CD8-positive, alpha-beta memory T cell (primary cell): ENCODE measurements at places on chromosomes 16 and 17. TPM values are rescaled to one million over a fixed set of nuclear protein-coding genes. Genes with fewer than 3 reads are reported as not detected.

GRCh38 chr16:6958184-6958583, 374.5 kb upstream of the RBFOX1 start:
- H3K27ac ChIP-seq: no peak overlapping the region
- H3K27me3 ChIP-seq: no peaks in the 10 kb centered on the region
- H3K36me3 ChIP-seq: no peaks in the 10 kb centered on the region

DNA sequence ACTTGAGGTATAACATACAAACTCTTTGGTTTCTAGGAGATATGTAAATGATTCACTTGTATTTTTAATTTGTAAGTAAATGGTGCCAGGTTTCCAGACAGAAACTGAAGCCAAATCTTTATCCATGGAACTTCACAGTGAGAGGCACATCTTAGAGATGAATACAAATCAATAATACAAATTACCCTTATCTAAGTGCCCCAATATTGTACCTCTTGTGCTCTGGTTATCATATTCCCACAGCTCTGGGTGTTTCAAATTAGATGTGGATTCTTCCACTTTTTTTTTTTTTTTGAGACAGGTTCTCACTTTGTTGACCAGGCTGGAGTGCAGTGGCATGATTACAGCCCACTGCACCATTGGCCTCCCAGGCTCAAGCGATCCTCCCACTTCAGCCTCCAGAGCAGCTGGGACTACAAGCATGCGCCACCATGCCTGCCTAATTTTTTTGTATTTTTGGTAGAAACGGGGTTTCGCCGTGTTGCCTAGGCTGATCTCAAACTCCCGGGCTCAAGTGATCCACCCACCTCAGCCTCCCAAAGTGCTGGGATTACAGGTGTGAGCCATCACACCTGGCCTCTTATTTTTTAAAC, 38.0 kb upstream of the DHX40 start:
- H3K36me3 ChIP-seq: no peaks in the 10 kb centered on the region
- H3K4me3 ChIP-seq: no peak overlapping the region
- H3K27me3 ChIP-seq: no peaks in the 10 kb centered on the region
- DNase-seq: no peak

DNA sequence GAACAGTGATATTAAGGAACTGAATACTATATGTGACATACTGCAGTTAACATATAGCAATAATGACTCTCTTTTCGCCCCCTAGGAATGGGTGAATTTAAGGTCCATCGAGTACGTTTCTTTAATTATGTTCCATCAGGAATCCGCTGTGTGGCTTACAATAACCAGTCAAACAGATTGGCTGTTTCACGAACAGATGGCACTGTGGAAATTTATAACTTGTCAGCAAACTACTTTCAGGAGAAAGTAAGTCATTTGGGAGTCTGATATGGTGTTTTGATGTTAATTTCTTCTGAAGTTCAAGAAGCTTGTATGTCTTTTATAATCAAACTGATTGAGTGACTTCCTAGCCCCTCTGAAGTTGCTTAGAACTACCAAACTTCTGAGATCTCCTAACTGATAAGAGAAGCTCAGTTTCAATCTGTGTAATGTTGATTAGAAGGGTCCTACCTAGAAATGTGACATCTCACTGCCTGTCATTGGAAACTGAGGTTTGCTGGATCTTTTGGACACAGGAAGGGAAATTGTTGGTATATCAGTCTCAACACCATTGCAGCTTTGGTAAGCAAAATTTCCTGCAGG, 1.0 kb downstream of the UTP4 start:
- DNase-seq: no peak
- H3K36me3 ChIP-seq: peaks cover 9% of the 10 kb centered on the region
- no peaks in the 10 kb centered on the region for H3K27me3 ChIP-seq
- H3K27ac ChIP-seq: peak overlapping the region; percentile 77
- peaks cover 33% of the 10 kb centered on the region for H3K4me1 ChIP-seq
- peak overlapping the region; percentile 81 for H3K4me3 ChIP-seq

GRCh38 chr17:39084558-39084957, 66.9 kb downstream of the PLXDC1 start:
- H3K4me3 ChIP-seq: no peak overlapping the region
- no peak for DNase-seq
- no peaks in the 10 kb centered on the region for H3K27me3 ChIP-seq
- peaks cover 7% of the 10 kb centered on the region for H3K4me1 ChIP-seq

DNA sequence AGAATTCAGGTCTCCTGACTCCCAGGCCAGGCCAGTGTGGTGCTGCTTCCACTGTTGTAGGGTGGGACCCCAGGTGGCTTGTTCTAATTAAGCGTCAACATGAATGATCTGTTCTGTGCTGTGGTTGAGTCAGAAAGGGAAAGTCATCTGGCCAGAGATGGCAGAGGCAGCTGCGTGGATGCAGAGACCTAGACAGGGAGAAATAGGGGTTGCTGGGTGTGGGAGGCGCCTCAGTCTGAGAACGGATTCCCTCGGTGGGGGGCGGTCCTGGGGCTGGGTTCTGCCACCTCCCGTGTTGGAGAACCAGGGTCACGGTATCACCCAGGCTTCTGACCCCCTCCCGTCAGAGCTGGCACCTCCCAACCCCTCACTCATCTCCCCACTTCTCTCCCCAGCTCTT, 5.6 kb downstream of the FBRS start:
- H3K27ac ChIP-seq: no peak overlapping the region
- H3K36me3 ChIP-seq: peaks cover 60% of the 10 kb centered on the region
- H3K4me3 ChIP-seq: no peak overlapping the region
- DNase-seq: no peak
- no peaks in the 10 kb centered on the region for H3K27me3 ChIP-seq

- peaks cover 6% of the 10 kb centered on the region for H3K36me3 ChIP-seq
- H3K27ac ChIP-seq: no peak overlapping the region
- no peak for DNase-seq
- no peak overlapping the region for H3K4me3 ChIP-seq
- H3K4me1 ChIP-seq: no peaks in the 10 kb centered on the region
- H3K27me3 ChIP-seq: no peaks in the 10 kb centered on the region
These were observed 40.9 kb upstream of the NAT9 start for GRCh38 chr17:74816905-74817620.

- H3K4me3 ChIP-seq: no peak overlapping the region
- DNase-seq: no peak
- peaks cover 2% of the 10 kb centered on the region for H3K4me1 ChIP-seq
- H3K36me3 ChIP-seq: peaks cover 7% of the 10 kb centered on the region
These were observed 167.4 kb downstream of the PITPNC1 start for GRCh38 chr17:67544364-67544955.

The CMTM4 gene
- total RNA-seq: 4.1 TPM

The TBX4 gene
- total RNA-seq: not detected

The CYLD gene
- total RNA-seq: 144 TPM
